ENCODE measurements at places on chromosomes 11 and 22.

GRCh38 chr11:99424313-99425084, 403.8 kb downstream of the CNTN5 start:
- DNase-seq, result no peak

DNA sequence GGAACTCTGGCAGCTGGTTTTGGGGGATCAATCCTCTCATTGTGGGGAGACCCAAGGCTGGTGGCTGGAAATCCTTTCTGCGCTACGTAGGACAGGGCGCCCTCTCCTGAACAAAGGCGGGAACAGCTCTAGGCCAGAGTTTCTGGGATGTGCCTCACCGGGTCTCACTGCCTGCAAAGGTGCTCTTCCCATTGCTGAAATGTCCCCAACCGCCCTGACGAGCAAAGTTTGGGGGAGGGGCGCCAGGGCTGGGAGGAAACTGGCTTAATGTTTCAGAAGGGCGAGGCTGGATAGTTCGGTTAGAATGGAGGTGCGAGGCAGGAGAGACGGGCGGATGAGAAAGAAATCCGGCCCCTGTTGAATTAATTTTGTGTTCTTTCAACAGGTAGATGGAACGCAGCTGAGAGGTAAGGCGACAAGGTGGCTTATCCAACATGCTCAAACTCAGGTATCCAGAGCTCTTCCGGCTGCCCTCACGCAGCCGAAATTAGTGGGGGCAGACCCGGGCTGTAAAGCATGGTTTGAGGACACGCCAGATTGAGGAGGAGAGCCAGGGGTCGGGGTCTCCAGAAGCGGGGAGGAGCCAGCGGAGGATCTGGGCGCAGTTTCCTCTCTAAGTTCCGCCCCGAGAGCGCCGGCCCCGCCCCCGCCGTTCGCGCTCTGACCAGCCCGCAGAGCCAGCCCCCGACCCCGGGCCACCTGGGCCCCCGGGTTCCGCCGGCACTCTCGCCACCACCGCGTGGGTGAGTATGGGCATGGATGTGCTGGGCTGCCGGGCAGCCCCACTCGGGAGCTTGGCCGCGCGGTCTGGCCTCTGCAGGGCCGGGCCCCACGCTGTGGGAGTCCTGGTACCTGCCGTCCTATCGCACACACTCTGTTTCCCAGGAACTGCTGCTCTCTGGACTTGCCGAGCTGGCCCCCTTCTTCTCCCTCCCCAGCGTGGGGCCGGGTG, at the start of gene PGAP2:
Gene PGAP2 (plus strand): TSS at position 652 of the 952 bp plus-strand sequence. CDS start 2,700 bp downstream, outside the sequence.
- DNase-seq, result peak; percentile 44

GRCh38 chr11:47377571-47378009, 757 bp downstream of the SPI1 start:
- DNase-seq, result no peak

DNA sequence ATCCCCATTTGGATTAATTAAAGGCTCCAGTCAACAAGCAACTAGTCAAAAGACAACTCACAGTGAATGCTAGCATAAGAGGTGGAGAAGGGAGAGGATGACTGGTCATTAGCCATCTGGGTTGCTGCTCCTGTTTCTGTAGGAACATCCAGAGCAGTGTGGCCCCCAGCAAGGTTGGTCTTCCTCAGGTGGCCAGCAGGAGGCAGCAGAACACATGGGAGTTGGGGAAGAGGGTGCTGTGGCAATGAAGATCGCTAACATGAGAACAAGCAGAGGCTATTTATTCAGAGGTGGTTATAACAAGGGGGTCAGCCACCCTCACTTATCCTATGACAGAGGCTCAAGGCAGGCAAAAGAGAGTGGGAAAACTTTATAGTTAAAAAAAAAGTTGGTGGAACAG, 21.3 kb downstream of the IZUMO1R start:
- DNase-seq, result peak; percentile 23

DNA sequence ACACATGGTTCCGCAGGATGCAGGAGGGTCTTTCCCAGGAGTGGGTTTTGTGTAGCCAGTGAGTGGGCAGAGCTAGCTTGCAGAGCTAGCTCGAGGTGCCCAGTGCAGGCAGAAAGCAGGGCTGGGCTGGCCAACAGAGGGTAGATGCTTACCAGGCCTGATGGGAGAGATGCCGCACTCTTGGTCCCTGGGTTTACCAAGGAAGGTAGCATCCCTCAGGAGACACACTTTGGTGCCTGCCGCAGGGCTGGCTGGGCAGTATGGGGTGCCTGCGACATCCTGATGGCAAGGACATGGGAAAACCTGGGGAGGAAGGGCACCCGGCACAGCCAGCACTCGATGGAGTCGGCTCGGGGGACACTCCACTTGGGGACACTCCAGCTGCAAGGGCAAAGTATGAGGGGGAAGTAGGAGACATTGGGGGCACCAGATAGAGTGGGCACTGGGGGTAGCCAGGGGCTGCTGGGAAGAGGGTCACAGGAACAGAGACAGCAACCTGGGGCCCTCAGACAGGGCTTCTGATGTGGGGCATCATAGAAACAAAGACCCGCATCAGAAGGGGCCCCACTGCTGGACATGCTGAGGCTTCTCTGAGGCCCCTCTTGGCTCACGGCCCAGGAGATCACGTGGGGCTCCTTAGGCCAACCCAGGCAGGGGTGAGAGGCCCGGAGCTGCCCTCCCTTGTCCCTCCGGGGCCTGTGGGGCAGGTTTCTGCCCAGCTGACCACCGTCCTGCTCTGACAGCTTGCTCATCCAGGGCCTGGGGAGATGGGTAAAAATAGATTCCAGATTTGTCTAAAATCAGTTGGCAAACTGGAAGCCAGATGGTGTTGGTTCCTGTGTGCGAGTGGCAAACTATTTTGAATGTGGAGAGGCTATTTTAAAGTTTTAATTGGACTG, 89.8 kb downstream of the MORC2 start:
- DNase-seq, result no peak

DNA sequence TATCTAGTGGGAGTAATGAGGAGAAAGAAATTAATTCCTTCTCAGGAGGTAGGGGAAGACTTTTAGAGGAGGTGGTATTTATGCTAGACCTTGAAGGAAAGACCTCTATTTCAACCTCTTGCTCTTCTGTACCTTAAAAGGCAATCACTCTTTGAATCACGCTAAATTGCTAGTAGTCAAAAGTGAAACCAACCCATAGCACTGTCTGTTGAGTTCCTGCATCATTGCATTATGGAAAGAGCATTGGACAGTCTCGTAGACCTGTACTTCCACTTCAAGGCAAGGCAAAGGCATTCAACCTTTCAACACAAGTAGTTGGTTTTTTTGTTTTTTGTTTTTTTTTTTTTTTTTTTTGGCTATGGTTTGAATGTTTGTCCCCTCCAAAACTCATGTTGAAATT, 770.4 kb downstream of the ETS1 start:
- no peak for DNase-seq
